Type B pancreatic cell (in vitro differentiated cells): ENCODE measurements at places on chromosomes 4 and X.

- H3K27ac ChIP-seq: no peak overlapping the region
- no peak overlapping the region for H3K4me3 ChIP-seq
- H3K27me3 ChIP-seq: no peaks in the 10 kb centered on the region
- no peaks in the 10 kb centered on the region for H3K4me1 ChIP-seq
- no peaks in the 10 kb centered on the region for H3K36me3 ChIP-seq
- no peak for DNase-seq
Measured at GRCh38 chrX:8010105-8010504, 82.9 kb upstream of the PNPLA4 start.

DNA sequence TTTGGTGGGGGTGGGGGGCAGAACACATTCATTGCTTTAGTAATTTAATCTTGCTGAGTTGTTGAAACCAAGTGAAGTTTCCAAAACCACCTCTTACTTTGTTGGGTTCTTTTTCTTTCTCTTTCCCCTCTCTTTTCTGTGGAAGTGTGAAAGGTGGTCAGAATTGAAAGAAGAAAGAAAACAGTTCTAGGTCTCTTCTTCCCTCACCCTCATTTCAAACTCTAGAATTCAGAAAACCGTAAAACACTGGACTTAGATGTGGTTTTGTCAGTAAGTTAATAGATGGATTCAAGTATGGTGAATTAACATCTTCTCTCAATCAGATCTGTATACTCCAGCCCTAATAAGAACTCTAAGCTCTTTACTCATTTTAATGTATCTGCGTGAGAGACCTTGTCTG is 23.7 kb downstream of the PLP1 start:
- H3K27ac ChIP-seq: no peak overlapping the region
- H3K36me3 ChIP-seq: no peaks in the 10 kb centered on the region
- no peaks in the 10 kb centered on the region for H3K27me3 ChIP-seq
- no peak for DNase-seq
- H3K4me1 ChIP-seq: no peaks in the 10 kb centered on the region

DNA sequence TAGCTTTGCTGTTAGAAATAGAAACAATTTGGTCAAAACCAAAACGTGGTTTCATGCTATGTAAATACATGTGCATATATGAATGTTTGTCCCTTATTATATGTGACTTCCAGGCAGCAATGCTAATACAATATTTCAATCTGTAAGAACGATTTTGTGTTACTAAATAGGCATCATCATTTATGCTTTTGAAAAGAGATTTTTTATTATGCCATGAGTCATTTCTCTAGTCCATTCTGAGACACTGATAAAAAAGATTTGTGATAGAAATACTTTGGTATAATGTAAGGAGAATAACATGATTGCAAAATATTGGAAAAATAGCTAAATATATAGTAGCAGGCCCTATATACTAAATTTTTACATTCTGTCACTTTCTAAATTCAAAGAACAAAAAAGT is 28.9 kb downstream of the SYNPO2 start:
- no peaks in the 10 kb centered on the region for H3K27me3 ChIP-seq
- DNase-seq: no peak

DNA sequence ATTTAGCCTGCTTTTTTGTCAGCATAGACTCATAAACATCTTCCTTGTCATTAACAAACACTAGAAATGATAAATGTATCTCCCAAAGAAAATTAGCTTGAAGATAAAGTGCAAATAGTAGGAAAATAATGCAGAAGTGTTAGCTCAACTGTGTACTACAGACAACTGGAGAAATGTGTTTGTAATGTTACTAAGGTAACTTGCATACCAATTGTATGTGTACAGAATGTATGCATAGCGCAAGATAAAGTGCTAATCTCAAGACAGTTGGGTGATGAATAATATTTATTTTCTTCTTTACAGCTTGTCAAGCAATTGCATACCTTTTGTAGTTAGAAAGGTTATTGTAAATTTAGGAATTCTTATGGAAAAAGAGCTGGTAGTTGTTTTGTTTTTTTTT is 22.1 kb downstream of the FMR1 start:
- no peak overlapping the region for H3K4me3 ChIP-seq
- H3K36me3 ChIP-seq: peaks cover 20% of the 10 kb centered on the region
- no peak overlapping the region for H3K27ac ChIP-seq
- no peaks in the 10 kb centered on the region for H3K27me3 ChIP-seq

- H3K4me1 ChIP-seq: no peaks in the 10 kb centered on the region
- no peaks in the 10 kb centered on the region for H3K36me3 ChIP-seq
- H3K27ac ChIP-seq: no peak overlapping the region
- no peak for DNase-seq
- no peak overlapping the region for H3K4me3 ChIP-seq
Measured at GRCh38 chr4:9825049-9825448, 43.6 kb downstream of the DRD5 start.

DNA sequence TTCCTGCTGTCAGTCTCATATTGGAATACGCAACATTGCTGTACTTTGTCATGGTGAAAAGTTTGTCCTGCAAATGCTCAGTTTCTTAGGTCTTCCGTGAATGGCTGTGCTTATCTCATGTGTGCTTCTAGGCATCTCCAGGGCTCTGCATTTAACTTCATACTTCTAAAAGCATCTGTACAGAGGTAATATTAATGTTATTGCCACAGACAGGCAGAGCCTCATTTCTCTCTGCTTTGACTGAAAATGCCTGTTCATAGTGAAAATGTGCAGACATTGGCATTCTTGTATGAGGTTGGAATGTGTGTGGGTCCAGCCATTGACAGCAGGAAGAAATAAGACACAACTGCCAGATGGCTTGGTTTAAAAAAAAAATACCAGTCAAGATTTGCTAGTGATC is 140.1 kb upstream of the TTC29 start:
- no peak overlapping the region for H3K27ac ChIP-seq
- no peak overlapping the region for H3K4me3 ChIP-seq
- H3K4me1 ChIP-seq: peaks cover 25% of the 10 kb centered on the region
- no peak for DNase-seq

- no peak overlapping the region for H3K27ac ChIP-seq
- no peaks in the 10 kb centered on the region for H3K27me3 ChIP-seq
- no peak overlapping the region for H3K4me3 ChIP-seq
- peaks cover 9% of the 10 kb centered on the region for H3K4me1 ChIP-seq
- peaks cover 8% of the 10 kb centered on the region for H3K36me3 ChIP-seq
Measured at GRCh38 chr4:110503270-110504083, 27.5 kb downstream of the ENPEP start.

- DNase-seq: no peak
- H3K27ac ChIP-seq: no peak overlapping the region
- no peaks in the 10 kb centered on the region for H3K36me3 ChIP-seq
- H3K27me3 ChIP-seq: peaks cover 7% of the 10 kb centered on the region
- H3K4me3 ChIP-seq: no peak overlapping the region
Measured at GRCh38 chr4:73721909-73722308, 18.5 kb upstream of the CXCL8 start.

GRCh38 chr4:184168406-184169019 is 49.2 kb downstream of the ENPP6 start:
- H3K27me3 ChIP-seq: peaks cover 44% of the 10 kb centered on the region
- no peaks in the 10 kb centered on the region for H3K36me3 ChIP-seq
- H3K4me1 ChIP-seq: peaks cover 14% of the 10 kb centered on the region
- peak; percentile 87 for DNase-seq
- H3K27ac ChIP-seq: no peak overlapping the region

- H3K36me3 ChIP-seq: no peaks in the 10 kb centered on the region
- H3K27ac ChIP-seq: no peak overlapping the region
- no peaks in the 10 kb centered on the region for H3K27me3 ChIP-seq
- no peak for DNase-seq
- H3K4me1 ChIP-seq: no peaks in the 10 kb centered on the region
- H3K4me3 ChIP-seq: no peak overlapping the region
Measured at GRCh38 chr4:23298371-23298770, 591.5 kb downstream of the PPARGC1A start.

DNA sequence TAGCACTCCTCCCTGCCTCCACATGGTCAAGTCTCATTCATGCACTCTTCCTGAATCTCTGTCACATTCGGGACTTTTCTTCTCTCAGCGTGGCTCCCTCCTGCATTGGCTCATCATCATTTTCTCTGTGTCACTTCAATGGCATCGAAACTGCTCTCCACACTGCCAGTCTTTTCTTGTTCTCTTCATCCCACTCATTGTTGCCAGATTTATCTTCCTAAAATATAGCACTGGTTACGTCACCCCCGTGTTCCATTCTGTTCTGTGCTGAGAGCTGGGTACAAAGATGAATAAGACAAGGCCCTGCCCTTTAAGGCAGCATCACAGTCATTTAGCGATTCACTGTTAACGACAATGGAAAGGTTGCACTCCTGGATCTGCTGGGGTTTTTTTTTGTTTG is 174.4 kb upstream of the TBC1D9 start:
- no peak overlapping the region for H3K27ac ChIP-seq
- peaks cover 6% of the 10 kb centered on the region for H3K36me3 ChIP-seq
- peaks cover 19% of the 10 kb centered on the region for H3K4me1 ChIP-seq
- H3K4me3 ChIP-seq: no peak overlapping the region
- no peak for DNase-seq

- no peaks in the 10 kb centered on the region for H3K36me3 ChIP-seq
- no peaks in the 10 kb centered on the region for H3K4me1 ChIP-seq
- DNase-seq: no peak
- H3K4me3 ChIP-seq: no peak overlapping the region
Measured at GRCh38 chr4:130486186-130486585, 1390.2 kb downstream of the C4orf33 start.

DNA sequence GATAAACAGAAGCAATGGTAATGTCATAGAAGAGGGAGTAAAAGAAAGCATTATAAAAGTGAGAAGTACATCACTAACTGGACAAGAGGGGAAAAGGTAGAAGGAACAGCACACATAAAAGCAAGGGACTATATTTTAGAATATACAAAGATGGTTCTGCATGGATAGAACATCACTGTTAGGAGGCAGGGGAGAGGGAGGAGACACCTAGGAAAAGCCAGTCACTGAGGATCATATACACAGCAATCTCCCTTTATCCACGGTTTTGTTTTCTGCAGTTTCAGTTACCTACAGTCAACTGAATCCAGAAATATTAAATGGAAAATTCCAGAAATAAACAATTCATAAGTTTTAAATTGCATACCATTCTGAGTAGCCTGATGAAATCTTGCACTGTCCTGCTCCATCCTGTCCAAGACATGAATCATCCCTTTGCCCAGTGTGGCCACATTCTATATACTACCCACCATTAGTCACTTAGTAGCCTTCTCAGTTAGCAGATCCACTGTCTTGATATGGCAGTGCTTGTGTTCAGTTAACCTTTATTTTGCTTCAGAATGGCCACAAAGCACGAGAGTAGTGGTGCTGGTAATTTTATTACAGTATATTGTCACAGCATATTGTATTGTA is 74.2 kb downstream of the PPA2 start:
- no peaks in the 10 kb centered on the region for H3K27me3 ChIP-seq
- H3K27ac ChIP-seq: no peak overlapping the region
- peaks cover 19% of the 10 kb centered on the region for H3K36me3 ChIP-seq
- no peak overlapping the region for H3K4me3 ChIP-seq
- no peaks in the 10 kb centered on the region for H3K4me1 ChIP-seq
